ENCODE measurements at places on chromosomes 16 and 17. TPM values are rescaled to one million over a fixed set of nuclear protein-coding genes. Genes with fewer than 3 reads are reported as not detected.

DNA sequence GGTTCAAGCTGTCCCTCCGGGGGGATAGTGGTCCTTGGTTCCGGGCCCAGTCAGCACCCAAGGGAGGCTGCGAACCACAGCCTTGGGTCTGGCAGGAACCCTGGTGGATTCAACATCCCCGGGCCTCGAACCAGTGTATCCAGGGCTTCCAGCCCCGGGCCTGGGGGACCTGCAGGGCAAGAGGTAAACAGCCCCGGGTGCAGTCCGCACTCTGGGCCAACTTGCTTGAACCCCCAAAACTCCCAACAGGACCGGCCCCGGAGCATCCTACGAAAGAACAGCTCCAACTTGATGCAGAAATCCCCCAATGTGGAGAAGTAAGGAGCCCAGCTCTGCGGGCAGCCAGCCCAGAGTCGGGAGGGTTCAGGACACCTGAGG is 1.5 kb upstream of the NEURL4 start:
- DNase-seq, result peak; percentile 33

DNA sequence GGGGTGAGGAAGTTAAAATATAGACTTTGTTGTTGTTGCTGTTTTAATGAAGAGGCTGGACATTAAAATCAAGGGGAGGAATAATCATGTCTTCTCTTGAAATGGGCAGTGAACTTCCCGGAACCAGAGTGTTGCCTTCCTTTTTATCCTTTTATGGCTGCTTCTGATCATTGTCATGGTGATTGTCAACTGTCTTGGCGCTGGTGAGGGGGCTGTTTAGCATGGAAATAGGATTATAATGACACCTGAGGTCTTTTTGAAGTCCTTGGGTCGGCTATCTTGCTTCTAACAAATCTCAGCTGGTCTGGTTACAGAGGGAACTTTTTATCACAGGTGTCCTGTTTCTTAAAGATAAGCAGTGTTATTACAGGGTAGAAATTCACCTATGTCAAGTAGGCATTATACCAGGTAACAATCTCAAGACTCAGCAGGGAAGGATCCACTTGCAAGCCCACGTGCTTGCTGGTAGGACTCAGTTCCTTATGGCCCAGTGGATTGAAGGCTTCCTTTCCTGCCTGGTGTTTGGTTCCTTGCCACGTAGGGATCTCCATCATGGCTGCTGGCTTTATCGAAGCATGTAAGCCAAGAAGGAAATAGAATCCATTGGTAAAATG is 349.3 kb downstream of the WWOX start:
- no peak for DNase-seq

DNA sequence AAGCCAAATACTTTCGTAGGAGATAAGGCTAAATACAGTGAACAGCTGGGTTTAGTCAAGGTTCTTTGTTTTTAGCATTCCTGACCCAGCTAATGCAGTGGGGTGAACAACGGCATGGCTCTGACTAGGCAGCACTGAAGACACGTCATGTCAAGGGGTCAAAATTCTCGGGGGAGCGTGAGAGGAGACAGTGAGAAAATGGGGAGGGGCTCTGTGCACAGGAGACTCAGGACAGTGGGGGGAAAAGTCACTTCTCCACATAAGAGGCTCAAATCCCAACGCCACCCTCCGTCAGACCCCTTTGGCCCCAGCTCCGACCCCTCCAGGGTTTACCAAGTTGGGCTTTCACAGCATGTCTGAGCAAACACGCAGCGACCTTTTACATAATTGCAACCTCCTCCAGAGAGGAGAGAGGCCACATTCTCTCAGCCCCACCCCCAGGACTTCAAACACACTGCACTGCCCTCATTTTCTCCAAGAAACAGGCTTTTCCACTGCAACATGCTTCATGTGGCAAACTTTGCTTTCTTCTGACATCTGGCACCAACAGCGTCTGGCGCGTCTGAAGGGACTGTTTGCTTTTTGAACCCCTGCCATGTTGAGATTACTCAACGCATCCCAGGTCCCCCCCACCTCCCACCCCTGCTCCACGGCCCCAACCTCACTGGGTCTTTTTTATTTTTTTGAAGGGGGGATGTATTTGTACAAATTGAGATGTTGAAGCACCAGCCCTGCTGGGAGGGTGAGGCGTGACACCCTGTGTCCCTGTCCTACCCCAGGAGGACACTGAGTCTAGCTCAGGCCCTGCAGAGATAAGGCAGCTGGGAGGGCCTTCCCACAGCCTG is 30.0 kb downstream of the AXIN2 start:
- DNase-seq, result peak; percentile 66

DNA sequence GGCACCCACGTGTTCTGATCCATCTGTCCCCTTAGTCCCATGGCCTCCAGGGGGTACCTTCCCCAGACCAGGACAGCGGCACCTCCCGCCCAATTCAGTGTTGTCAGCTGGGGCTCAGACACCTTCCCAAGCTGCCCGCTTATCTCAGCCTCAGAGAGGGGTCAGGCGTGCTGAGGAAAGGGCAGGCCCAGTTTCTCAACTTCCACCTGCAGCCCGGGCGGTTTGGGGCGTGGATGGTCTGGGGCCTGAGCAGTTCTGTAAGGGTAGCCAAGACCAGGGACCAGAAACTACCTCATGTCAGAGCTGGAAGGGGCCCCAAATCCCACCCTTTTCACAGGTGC is 5.1 kb downstream of the PLCD3 start:
- no peak for DNase-seq

P2RX5 gene
- total RNA-seq, result 18.7 TPM

KRT40 gene
- total RNA-seq, result 11.0 TPM

- no peak for DNase-seq
These were observed 221.1 kb downstream of the FTO start for GRCh38 chr16:53925107-53925410.

GRCh38 chr16:72821185-72821950 is 226.6 kb downstream of the ZFHX3 start:
- no peak for DNase-seq

GRCh38 chr17:80886641-80887573 is 104.7 kb upstream of the CHMP6 start:
- no peak for DNase-seq

DNA sequence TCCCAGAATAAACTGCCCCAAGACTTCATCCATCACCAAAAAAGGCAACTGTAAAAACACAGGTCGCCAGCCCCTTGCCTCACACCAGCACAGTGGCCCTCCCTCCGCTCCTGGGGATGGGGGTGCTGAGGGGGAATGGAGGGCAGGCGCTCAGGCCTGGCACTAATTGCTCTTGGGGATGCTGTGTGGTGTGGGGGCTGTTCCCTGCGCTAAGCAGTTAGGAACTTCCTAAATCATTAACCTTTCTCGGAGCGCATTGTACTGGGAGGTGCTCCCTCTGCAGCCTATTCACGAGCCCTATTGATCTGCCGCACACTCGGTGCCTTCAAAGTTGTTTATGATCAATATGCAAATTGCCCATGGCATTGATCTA is 199.9 kb downstream of the ZFHX3 start:
- DNase-seq, result no peak

- no peak for DNase-seq
These were observed 46.1 kb downstream of the CPPED1 start for GRCh38 chr16:12757546-12757945.

DNA sequence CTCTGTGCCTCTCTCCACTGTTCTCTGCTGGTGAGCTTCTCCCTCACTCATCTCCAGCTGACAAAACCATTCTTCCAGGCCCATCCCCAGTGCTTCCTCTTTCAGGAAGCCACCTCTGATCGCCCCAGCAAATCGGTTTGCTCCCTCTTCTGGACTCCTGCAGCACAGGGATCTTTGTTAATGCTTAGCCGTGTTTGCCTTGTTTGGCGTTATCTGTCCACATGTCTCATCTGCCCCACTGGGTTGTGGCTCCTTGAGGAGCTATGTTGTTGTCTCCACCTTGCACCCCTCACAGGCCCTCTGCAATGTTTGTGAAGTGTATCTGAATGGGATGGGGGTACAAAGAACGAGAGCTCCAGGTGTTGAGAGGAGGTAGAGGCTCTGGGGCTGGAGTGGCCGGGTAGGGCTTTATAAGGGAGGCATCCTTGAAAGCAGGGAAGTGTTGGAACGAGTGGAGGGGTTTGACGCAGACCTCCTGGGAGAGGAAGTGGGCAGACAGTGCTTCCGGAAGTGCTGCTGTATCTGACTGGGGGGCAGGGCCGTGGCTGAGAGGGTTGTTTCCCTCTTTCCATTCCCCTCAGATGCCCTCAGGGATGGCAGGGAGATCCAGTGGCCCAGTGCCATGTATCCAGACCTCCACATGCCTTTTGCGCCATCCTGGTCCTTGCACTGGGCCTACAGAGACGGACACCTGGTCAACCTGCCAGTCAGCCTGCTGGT is 27.8 kb downstream of the CASKIN2 start:
- DNase-seq, result peak; percentile 68

CNOT1 gene
- total RNA-seq, result 85.1 TPM

KRT33A gene
- not detected for total RNA-seq

KCNH6 gene
- total RNA-seq, result not detected

DBNDD1 gene
- 2.7 TPM for total RNA-seq

MILR1 gene
- total RNA-seq, result 7.0 TPM

DNA sequence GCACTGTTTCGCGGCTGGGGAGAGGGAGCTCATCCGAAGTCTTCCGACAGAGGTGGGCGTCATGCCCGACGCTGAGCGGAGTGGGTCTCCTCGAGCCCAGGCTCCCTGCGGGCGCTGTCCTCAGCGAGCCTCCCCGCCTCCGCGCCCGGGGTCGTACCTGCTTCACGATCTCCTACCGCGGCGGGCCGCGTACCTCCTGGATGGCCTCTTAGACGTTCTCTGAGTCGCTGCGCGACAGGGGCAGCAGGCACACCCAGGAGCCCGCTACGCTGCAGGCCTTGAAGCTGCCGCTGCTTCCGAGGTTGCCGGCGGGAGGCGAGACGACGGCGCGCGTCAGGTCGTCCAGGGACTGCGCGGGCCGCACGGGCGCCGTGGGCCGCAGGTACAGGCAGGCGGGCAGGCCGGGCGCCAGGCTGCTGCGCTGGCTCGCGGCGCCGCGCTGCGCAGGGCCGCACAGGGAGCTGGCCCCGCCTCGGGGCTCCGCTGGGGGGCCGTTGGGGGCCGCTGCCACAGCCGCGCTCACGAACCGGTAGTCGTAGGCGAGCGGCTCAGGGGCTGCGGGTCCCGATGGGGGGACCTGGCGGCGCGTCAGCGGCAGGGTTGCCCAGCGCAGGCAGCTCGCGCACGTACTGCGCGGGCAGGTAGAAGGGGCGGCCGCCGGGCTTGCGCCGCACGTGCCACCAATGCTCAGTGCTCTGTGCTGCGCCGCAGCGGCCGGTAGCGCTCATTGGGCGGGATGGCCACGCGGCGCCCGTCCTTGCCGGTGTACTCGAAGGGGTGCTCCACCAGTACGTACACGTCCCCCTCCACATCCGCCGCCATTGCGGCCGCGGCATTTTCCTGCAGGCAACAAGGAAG is 116.4 kb upstream of the SMURF2 start:
- no peak for DNase-seq

ACE gene
- 5.1 TPM for total RNA-seq

DNA sequence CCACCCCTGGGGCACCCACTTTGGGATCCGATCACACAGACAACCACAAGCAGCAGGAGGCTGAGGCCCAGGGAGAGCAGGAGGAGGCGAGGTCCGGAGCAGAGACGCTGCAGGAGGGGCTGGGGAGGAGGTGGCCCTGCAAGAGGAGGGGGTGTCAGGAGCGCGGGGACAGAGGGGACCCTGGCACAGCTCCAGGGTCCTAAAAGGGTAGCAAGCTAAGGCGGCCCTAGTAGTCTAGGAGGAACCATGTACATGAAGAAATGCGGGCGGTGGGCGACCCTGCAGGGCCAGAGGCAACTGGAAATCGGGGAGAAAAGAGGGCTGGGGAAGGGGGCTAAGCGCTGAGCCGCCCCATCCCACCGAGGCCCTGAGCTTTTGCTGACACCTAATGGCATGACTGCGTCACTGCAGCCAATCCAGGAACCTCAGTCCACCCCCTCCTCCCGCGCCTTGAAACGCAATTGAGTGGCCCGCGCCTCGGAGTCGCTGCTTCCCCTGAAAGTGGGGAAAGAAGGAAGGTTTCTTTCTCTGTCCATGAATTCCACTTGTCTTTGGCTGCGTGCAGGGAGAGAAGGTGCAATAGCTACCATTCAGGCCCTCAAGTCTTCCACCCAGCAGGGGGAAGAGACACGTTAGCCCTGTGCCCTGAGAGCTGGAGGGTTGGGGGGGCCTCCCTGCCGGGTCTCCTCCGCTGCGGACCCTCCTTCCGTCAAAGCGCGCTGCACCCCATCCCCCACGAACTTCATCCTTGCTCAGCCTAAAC is 1.8 kb downstream of the ASGR1 start:
- peak; percentile 87 for DNase-seq

DNA sequence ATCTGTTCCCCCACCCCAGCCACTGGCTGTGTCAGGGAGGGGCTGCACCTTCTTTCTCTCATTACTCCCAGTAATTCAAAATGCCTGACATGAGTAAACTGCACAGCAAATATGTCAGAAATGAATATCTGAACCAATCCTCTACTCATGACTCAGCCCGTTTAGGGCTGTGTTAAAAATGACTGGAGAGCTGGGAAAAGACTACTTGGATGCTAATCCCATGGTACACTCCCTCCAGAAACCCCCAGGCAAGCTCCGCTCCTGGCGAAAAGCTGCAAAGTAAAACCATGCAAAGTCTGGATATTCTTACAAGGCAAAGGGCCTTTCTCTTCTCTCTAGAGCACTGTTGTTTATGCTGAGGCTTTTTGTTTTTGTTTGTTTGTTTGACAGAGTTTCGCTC is 448.1 kb upstream of the DYNLRB2 start:
- DNase-seq, result no peak

- DNase-seq, result no peak
These were observed 1.9 kb downstream of the CIITA start for GRCh38 chr16:10878644-10879501.

DNA sequence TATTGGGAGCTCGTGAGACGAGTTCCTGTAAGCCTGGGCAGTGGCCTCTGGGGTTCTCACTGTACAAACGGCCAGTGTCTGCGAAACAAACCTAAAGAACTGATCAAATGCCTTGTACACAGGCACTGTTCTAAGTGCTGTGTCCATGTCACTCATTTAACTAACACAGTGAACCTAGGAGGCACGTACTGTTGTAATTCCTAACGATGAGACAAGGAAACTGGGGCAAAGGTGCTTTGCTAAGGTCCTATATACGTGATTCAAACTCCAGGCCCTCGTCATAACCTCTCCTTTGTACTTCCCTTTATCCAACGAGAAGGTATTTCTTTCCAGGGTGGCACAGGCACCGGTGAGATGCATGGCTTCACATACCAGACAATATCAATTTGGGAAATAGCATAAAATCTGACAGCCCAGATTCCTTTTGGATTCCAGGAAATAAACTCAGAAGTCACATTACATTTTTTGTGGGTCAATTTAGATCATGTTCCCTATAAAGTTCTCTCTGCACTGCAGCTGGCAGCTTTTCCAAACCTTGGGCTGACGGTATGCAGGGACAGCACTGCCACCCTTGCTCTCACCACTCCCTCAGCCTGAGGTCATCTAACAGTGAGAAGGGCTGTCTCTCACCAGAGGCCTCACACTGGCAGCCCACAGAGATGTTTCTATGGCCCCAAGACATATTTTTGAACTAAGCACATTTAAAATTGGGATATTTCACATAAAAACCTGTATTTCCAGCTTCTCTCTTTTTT is 18.3 kb downstream of the GLYR1 start:
- DNase-seq, result no peak

GRCh38 chr17:39177256-39177655 is 11.3 kb upstream of the ARL5C start:
- DNase-seq, result peak; percentile 43

GRCh38 chr17:50165066-50165465 is 739 bp upstream of the SGCA start:
- DNase-seq, result no peak

GRCh38 chr16:23110257-23110899 is 38.9 kb downstream of the USP31 start:
- no peak for DNase-seq
